Caco-2 (cell line): ENCODE measurements at places on chromosomes 16 and 17.

DNA sequence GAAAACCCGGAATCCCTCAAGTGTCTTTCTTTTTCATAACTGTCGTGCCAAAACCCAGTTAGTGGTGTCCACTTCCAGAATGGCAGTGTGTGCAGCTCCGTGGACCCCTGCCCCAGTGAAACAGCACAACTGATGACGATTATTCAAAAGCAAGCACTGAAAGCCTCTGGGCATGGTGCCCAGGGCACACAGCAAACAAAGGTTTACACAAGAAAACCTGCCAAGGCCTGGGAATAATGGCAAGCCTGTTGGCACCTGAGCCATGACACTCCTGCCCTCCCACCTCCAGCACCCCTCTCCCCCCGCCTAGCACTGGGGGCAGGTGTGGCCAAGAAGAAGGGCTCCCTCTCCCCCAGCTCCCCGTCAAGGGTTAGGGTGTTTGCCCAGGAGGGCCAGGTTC lies 2.8 kb downstream of the PKMYT1 start:
- DNase-seq, result no peak

DNA sequence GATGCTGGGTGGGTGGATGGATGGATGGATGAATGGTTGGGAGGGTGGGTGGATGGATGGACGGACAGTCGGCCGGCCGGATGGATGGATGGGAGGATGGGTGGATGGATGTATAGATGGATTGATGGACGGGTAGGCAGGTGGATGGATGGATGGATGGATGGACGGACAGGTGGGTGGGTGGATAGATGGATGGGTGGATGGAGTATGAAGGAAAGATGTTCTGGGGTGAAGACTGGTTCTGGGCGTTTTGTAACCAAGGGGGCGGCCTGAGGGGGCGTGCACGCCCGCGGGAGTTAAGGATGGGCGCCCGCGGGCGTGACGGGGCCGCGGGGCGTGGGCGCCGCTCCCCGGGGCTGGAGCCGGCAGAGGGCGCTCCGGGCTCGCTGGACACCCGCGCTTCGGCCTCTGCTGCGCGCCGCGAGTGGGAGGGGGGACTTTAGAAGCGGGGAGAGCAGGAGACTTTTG lies at the start of gene NECAB2:
NECAB2 (plus strand) TSS at position 407 of the 468 bp plus-strand sequence. CDS start 405 bp downstream, outside the sequence.
- DNase-seq, result peak; percentile 81

DNA sequence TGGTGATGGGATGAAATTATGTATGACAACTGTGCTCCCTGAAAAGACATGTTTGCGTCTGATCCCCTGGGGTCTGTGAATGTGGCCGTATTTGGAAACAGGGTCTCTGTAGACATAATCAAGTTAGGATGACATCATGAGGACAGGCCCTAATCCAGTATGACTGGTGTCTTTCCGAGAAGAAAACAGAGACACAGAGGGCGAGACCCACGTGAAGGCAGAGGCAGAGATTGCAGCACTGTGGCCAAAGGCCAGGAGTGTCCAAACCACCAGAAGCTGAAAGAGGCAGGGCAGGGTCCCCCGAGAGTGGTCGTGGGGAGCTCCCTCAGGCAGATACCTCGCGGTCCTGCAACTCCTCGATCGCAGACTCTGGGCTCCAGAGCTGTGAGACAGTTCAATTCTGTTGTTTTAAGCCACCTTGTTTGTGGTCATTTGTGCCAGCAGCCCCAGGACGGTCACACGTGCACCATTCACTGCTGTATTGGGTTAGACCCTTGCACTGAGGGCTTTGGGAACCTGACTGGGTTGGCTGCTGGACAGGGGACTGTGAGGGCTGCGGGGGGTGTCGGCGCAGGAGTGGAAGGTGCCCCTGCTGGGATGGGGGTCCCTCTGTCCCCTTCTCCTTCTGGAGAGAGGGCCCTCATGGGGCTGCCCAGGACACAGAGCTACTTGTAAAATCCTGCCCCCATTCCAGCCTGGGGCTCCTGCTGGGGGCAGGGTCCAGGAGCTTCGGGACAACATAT lies 27.7 kb downstream of the METRNL start:
- no peak for DNase-seq

GRCh38 chr17:77229786-77230435 lies 89.1 kb downstream of the SEC14L1 start:
- no peak for DNase-seq

DNA sequence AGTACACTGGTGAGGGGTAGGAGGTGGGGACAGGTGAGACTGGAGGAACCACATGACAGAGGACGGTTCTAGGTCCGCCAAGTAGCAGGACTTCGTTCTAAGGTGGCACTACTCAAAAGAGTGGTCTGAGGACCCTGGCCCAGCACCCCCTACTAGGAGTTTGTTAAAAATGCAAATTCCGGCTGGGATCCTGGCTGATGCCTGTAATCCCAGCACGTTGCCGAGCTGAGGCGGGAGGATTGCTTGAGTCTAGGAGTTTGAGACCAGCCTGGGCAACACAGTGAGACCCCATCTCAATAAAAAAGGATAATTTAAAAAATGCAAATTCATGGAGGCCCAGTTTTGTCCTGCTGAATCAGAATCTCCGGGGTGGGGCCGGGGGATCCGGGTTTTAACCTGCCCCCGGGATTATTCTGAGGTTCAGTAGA lies 59.1 kb downstream of the WSB1 start:
- no peak for DNase-seq

- DNase-seq, result no peak
Measured at GRCh38 chr17:2442166-2442565, 41.3 kb upstream of the MNT start.

DNA sequence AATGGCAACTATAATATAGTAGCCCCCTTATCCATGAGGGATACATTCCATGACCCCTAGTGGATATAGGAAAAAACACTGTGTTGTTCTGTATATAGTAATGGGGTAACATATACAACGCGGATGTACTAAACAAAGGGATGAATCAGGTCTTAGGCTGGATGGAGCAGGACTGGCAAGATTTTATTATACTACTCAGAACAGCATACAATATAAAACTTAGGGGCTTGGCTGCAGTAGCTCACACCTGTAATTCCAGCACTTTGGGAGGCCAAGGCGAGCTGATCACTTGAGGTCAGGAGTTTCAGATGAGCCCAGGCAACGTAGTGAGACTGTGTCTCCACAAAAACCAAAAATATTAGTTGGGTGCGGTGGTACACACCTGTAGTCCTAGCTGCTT lies 26.8 kb downstream of the VMP1 start:
- no peak for DNase-seq

- DNase-seq, result no peak
Measured at GRCh38 chr16:84718-85406, 6.8 kb downstream of the MPG start.

DNA sequence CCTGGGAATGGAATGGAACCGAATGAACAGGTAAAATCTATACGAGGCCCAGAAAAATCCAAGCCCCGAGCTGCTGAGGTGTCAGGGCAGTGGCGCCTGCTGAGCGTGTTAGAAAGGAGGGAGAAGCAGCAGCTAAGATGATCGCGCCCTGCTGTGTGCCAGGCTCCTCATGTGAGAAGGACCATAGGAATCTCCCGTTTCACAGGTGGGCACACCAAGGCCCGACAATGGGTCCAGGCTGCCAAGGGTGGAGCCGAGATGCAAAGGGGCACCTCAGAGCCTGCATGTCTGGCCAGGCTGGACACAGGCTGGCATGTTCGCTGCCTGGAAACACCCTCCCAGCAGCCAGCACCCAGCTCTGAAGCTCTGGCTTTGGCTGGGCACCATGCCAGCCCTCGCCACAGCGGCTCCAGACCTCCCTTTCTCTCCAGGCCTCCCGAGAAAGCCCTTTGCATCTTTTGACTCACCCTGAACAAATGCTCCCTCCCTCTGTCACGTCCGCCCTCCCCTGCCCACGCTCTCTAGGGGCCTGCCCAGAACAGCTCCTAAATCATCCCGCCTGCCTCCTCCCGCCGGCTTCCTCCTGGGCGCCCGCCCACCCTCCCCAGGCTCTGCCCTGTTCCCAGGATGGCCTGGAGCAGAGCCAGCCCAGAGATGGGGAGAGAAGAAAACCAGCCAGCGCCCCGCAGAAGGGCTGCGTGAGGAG lies 217.8 kb upstream of the GSE1 start:
- DNase-seq, result peak; percentile 25

GRCh38 chr17:57783338-57783742 lies 38.2 kb upstream of the CCDC182 start:
- peak; percentile 70 for DNase-seq

DNA sequence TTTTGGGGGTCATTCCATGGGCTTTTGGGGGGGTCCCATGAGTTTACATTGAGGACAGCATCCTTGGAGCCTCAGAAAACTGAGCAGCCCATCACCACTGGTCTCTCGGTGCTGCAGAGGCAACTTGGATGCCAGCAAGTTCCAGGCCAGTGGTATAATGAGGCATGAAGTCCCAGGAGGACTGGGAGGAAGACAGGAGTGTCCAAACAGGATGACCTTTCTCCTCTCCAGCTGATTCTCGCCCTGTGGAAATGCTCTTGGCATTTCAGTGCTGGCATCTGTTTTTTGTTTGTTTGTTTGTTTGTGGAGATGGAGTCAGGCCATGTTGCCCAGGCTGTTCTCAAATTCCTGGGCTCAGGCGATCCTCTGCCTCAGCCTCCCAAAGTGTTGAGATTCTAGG lies 347.6 kb downstream of the SNX29 start:
- no peak for DNase-seq

GRCh38 chr16:24939738-24940137 lies 75.4 kb downstream of the ARHGAP17 start:
- no peak for DNase-seq

DNA sequence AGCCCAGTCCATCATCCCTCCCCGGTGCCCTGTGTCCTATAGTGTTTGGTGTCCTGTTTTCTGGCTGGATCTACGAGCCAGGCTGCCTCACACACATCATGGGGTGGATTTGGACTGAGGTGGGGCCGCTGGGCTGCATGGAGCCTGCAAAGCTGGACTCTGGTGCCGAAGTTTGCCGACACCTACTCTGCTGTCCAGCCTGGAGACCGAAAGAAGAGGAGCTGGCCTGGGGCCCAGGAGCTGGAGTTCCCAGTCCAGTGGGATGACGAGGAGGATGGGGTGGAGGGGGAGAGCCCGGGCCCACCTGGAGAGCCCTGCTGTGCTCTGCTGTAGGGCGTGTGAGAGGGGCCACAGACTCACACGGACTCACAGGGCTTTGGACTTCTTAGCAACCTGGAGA lies 40.3 kb upstream of the ENPP7 start:
- DNase-seq, result no peak

DNA sequence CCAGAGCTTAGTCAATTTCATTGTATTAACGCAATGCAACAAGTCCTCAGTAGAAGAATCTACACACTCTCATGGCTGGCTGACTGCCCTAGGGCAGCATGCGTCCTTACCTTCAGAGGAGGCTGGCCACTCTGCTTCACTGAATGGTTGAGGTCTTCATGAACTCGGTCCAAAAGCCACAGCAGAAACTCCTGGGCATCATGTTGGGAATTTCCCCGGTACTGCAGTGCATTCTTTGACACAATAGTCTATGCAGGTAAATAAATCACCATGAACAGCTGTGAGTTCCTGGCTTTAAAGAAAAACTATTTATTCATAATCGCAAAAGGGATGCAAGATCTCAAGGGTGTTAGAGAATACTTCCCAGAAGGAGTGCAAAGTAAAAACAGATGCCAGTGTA lies 41.3 kb downstream of the USP31 start:
- no peak for DNase-seq

- peak; percentile 73 for DNase-seq
Measured at GRCh38 chr17:67585077-67585602, 132.6 kb upstream of the NOL11 start.

DNA sequence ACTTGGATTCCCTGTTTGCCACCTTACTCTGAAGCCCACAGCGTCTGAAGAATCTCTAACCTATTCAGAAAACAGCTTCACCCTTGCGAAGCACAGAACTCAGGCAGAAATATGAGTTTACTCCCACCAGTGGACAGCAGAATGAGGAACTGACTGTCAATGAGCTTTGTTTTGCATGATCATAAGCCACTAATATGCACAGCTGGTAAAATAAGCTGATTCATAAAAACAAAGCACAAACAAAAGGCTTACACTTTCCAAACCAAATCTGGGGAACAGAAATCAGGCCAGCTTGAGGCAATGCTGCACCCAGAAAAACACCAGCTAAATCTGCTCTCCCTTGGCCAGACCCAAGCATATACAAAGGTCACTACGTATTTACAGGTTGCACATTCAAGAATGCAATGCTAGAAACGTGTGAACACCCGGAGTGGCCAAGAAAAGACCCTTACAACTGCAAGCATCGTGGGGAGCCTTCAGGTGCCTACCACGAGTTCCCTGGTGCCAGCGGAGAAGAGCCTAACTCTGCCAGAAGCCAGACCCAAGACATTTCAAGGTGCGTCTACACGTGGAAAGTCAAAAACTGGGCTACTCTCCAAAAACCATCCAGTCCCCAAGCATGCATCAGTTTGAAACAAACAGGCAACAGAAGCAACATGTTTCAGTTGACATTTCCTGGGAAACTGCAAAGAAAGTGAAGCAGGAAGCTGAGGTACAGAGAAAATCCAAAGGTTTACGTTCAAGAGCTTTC lies 207.1 kb downstream of the ZFHX3 start:
- DNase-seq, result no peak

DNA sequence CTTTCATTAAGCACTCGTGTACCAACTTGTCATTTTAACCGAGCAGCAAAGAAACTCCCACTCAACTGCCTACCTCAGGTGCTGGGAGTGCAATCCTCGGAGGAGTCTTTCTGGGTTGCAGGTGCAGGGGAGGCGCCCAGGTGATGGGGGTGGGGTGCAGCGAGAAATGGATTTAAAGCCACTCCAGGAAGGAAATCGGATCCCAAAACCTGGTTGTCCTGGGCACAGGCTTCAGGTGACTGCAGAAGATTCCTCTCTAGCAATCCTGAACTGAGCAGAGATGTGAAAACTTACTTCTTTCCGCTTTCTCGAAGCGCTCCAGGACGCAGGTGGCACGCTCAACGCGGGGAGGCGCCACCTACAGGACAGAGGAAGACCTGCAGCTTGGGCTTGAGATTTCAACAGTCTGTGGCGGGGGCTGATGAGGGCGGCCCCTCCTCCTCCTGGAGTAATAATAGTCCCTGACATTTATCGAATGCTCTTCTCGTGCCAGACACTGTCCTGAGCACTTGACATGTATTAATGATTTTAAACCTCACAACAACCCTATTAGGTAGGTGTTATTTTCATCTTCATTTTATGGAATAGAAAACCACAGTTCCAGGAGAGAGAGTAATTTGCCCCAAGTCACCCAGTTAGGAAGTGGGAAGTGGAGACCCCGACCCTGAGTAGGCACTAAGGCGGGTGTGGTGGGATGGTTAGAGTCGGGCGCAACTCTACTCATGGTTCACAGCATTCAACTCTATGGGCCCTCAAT lies 27.2 kb upstream of the SKAP1 start:
- peak; percentile 80 for DNase-seq
